Right renal pelvis (tissue), 4 donors: ENCODE measurements at places on chromosomes 12 and 14.

GRCh38 chr14:99685151-99685591 lies 1.1 kb downstream of the CYP46A1 start:
- DNase-seq, result no peak

- DNase-seq, result no peak
These were observed 29.8 kb downstream of the FNTB start for GRCh38 chr14:65016471-65016870.

DNA sequence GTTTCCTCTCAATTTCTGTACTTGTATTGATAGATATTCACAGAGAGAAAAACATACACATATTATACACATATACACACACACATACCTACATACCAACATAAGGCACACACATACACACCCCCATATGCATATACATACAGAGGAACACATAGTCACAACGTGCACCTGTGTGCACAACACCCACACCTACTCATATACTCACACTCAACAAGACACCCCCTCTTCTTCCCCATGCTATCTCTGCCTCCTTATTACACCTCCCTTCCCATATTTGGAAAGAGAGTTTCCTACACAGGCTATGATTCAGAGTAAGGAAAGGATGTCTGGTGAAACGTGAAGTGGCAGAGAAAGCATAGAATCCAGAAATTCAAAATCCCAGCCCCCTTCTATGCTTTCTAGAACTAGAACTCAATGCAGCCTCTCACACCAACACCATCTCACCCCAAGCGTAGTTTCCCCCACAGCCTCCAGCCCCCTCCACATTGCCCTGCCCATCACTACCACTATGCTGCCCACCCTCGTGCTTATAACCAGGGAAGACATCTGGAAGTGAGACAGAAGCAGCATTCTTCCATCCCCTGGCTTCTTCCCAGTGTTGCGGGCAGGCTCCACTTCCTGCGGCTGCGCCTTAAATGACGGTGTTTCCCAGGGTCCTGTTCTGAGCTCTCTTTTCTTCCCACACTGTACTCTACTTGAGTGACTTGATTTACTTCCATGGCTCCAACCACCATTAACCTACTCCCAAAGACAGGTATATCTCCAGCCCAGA lies 2.4 kb downstream of the RNASE8 start:
- DNase-seq, result no peak

DNA sequence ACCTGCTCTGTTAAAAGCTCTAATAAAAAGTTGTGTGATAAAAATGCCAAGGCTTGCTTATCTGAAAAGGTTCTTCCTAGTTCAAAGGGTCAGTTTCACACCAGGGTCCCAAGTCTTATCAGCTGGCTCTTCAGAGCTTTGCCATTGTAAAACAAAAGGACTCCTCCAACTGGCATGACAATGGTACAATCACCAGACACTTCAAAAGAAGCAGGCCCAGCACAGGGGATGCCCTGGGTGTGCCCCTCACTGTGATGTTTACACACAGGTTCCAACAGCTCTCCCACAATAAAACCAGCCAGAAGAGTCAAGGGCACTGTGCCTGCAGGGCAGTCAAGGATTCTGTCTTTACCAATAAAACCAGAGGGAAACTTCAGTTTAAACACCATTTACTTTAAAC lies 78.7 kb downstream of the PRICKLE1 start:
- DNase-seq, result no peak

- DNase-seq, result no peak
These were observed 51.8 kb downstream of the GNG2 start for GRCh38 chr14:51912112-51912786.

GRCh38 chr12:20030826-20031225 lies 337.5 kb upstream of the PDE3A start:
- DNase-seq, result no peak

DNA sequence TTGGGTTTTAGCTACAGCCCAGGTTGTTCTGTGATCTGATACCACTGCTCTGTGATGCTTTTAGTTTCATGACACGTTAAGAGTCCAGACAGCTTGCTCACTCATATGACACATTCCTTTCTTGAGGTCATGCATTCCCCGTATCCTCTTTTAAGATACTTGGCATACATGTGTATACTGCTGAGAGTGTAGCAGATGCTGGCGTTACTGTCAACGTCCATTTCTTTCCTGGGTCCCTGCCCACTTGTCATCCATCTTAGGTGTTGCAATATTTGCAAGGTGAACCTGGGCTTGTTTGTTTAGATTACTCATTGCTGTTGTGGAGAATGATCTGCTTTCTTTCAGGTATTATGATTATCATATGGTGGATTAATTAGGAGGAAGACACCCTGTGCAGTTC lies 9.1 kb upstream of the EMP1 start:
- DNase-seq, result no peak

DNA sequence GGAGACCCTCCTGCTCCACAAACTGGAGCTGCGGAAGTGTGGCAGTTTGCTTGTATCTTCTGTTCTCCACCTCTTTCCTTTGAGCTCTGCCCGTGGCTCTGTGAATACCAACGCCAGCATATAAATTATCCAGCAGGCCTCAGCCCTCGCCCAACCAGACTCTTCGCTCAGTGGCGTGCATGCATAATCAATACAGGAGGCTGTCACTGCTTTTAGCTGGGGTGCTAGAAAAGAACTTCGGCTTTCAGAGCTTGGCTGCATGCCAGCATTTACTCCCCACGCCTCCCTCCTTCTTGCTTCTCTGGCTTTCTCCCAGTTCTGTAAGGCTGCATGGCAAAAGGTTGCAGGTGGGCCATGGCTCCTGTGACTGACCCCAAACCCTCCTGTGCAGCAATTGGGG lies 26.9 kb downstream of the NRXN3 start:
- DNase-seq, result no peak

- DNase-seq, result no peak
These were observed 1.8 kb upstream of the ANO6 start for GRCh38 chr12:45214071-45214470.

GRCh38 chr12:6229224-6230218 lies 29.3 kb downstream of the CD9 start:
- DNase-seq, result no peak

DNA sequence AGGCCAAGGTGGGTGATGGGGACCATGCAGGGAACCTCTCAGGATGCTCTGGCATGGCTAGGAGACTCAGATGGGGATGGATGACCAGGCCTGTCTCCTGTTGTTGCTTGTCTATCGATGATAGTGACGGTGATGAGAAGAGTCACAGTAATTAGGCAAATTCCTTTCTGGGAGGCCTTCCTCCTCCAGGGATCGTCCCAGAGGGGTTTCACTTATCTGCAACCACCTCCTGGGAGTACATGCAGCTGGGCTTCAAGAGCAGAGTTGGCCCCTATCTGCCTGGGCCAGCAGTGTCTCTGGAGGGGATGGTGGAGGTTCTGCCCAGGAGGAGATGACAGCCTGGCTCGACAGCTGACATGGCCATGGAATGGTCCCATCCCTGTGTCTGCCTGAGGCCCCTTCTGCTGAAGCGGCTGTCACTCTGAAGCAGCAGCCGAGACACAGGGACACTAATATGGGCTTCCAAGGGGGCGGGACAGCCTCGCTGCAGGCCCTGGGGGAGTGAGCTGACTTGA lies 27.5 kb upstream of the OAS1 start:
- no peak for DNase-seq

GRCh38 chr12:152440-152839 lies 61.5 kb downstream of the SLC6A12 start:
- no peak for DNase-seq
